ENCODE measurements at places on chromosomes 3 and 15.

DNA sequence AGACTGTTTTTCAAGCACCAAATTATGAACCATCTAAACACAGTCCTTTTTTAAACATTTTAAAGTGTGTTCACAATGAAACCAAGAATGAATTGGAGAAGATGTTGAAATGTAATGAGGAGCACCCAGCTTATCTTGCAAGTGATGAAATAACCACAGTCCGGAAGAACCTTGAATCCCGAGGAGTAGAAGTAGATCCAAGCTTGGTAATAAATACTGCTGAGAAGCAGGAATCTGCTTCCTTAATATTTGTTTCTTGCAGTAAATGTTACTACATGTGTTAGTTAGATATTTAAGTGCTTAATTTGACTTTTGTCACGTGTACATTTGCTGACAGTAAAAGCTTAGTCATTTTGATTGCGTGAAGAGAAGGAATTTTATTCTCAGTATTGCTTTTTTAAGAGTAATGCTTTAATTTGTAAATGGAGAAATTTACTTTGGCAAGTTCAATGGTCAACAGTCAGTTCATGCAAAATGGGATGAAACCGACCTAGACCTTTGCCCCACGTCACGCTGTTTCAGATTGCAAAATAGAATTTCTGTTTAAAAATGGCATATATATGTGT, 69.8 kb downstream of the OPA1 start:
- DNase-seq = no peak

DNA sequence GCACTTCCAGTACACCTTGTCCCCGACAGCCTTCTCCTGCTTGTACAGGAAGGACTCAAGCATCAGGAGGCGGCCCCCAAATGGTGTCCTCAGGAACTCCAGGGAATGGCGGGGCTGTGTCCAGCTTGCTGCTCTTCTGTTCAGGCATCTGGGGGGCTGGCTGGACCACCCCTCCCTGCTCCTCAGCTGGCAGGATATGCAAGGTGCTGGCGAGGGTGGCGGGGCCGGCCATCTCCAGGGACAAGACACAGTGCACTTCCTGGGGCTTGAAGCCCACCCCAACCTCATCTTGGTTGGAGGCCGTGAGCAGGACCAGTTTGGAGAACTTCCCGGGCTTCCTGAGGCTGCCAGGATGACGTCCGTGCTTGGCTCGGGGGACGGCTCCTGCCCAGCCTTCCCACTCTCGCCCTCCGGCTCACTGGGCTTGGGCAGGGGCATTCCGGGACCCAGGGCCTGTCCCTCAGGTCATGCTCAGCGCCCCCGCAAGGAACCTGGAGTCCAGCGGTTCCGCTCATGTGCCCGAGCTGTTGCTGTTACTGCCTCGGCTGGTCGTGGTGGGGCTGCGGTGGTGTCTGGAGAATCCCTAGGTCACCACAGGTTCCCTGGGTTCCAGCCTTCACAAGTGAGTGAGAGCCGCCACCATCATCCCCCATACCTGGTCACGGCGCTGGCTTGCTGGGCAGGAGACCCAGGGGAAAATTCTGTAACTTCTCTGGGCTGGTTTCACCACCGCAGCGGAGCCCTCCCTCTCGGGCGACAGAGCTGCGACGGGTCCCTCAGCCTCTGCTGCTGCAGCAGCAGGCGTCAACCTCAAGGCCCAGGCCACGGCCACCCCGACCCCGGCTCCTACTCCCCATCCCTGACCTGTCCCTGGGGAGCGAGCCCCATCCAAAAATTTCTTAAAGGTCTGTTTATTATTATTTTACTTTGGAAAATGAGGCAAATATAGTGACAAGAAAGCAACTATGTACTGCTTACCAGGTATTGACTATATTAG, 82.8 kb upstream of the FXR1 start:
- DNase-seq = no peak

DNA sequence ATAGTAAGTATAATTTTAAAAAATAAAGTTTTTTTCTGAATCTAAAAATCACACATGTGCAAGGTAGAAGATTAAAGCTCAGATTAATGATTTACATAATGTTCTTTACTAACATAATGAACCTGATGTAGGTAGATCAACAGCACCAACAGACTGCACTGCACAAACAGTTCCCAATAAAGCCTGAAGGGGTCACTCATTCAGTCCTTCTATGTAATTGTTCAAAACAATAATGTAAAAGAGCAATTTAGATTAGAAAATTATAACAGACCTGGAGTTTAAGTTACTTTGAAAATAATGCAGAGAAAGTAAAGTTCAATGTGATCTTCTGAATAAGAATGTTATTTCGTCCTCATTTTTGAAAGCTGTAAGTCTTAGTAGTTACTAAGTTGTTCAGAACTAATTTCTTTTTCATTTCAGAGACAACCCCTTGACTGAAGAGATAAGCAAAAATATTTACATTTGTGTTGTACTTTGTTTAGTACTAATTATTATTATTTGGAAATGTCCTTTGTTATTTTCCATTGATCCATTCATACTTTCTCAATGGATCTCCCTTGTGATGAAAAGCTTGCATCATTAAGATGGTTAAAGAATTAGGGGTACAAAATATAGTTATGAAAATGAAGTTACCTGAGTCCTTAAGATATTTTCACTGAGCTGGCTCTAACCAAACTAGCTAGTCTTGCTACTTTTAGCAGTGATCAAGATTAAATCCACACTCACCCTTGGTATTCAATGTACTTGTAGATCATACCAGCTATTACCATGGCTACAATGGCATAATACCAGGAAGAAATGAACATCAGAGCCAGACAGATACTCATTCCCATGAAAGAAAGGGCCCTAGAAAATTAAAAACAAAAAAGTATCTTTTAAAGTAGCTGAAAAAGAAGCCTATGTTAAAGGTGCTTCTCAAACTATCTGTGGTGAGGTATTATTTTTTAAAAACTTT, 16.8 kb downstream of the EMC4 start:
- peak; percentile 30 for DNase-seq

GRCh38 chr3:146628671-146629070, 23.5 kb upstream of the PLSCR5 start:
- no peak for DNase-seq

DNA sequence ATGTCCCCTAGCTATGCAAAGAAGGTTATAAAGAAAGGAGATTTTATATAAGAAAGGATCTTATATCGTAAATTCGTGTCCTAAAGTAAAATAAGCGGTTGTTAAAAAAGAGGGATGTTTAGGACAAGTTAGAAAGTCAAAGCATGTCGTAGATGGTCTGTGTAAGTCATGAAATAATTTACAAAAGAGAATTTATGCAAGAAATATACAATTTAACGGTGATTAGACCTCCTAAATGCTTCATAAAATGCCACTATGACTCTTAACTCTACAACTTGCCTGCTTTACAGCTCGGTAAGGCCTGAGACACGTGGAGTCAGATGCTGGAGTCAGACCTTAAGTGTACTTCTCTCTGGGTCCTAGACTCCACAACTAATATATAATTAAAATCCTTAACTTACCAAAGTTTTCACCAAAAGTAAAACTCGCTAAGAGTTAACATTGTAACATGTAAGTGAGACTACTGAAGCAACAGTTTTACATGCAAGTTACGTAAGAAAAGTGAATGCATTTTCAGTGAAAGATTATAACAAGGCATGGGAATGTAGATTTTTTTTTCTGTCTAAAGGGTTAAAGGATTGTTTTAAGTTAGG, 13.3 kb upstream of the SRPRB start:
- no peak for DNase-seq

DNA sequence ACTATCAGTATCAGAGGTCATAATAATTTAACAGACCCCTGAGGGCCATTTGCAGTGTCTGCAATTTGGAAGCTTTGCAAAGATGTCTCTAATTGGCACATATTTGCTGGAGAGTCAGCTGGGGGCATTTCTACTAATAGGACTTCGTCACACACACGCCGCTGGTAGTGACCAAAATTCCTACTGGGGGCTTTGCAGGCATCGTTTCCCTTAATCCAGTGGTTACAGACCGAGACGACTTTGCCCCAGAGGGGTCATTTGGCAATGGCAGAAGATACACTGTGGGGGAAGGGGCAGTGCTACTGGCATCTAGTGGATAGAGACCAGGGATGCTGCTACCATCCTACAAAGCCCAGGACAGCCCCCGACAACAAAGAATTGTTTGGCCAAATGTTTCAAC, 151.0 kb upstream of the LRTM1 start:
- no peak for DNase-seq

Measured in stimulated activated CD4-positive, alpha-beta T cell treated with anti-CD3 and anti-CD28 coated beads, Interleukin-1b, Interleukin-23, amount 100 ng/mL, for 4 hours (primary cell).